SK-N-SH (cell line): ENCODE measurements at places on chromosomes 6 and 20. TPM values are rescaled to one million over a fixed set of nuclear protein-coding genes. Genes with fewer than 3 reads are reported as not detected.

MUC21 gene
- not detected in 2 replicates for polyA plus RNA-seq

GRCh38 chr6:49982046-49982445 is 12.6 kb upstream of the DEFB113 start:
- no peak for DNase-seq

MAN1A1 gene
- polyA plus RNA-seq: 28.0 and 32.4 TPM in 2 replicates

DNA sequence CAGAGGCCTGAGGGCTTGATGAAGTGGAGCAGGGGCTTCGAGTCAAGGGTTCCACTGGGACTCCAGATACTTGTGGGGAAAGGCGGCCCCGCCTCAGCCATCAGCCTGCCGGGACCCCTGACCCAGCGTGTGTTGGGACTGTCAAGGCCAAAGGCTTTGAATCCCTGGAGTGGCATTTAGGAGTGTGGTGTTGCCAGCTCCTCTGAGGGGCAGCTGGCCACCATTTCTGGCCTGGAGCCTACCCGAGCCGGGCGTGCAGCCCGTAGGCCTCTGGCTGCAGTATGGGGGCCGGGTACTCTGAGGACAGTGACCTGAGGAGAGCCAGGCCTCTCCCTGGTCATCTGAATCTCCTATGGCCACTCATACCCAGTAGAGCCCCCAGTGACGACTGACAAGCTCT is 40.0 kb downstream of the RRBP1 start:
- no peak for DNase-seq

GPX5 gene
- not detected in 2 replicates for polyA plus RNA-seq

TRAM2 gene
- 26.4 and 36.0 TPM in 2 replicates for polyA plus RNA-seq

DNA sequence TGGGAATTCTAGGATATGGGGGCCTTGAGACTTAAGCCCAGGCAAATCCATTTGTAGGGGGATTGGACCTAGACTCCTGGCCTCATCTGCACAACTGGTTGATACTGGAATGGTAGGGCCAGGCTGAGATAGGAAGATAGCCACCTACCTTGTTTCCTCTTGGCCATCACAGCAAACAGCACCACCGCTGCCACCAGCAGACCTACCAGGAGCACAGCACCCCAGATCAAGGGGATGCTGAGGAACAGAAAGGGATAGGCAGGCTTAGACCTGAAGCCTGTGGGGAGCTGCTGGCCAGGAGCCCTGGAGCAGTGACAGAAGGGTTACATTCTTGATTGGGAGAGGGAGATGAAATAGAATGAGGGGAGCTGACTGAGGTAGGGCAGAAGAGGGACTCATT is 3.5 kb downstream of the TREML1 start:
- DNase-seq: no peak

DNA sequence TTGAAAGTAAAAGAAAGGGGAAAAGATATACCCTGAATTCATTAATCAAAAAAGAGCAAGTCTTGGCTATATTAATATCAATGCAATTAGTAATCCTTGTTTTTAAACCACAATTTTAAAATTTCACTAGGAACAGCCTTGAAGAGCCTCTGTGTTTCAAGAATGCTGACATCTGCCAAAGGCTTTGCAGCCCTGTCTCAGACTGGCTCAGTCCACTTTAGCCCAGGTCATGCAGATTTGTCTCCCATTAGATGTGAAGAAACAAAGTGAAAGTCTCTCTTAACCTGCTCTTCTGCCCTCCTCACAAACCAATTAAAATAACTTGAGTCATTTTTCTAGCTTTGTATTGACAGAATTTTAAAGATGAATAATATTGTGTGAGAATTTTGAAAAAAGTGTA is 102.7 kb upstream of the CARMIL1 start:
- DNase-seq: no peak

BMP7 gene
- 0.10 TPM in 1 of 2 replicates, not detected in the other for polyA plus RNA-seq

COL9A3 gene
- polyA plus RNA-seq: 1.3 and 2.5 TPM in 2 replicates

GRCh38 chr20:58984691-58985090 is 3.6 kb downstream of the NELFCD start:
- no peak for DNase-seq

CD40 gene
- polyA plus RNA-seq: not detected in 2 replicates

RSPO4 gene
- 0.03 TPM in 1 of 2 replicates, not detected in the other for polyA plus RNA-seq

- no peak for DNase-seq
Observed at GRCh38 chr6:112087916-112088315, 525 bp downstream of the FAM229B start.

DNA sequence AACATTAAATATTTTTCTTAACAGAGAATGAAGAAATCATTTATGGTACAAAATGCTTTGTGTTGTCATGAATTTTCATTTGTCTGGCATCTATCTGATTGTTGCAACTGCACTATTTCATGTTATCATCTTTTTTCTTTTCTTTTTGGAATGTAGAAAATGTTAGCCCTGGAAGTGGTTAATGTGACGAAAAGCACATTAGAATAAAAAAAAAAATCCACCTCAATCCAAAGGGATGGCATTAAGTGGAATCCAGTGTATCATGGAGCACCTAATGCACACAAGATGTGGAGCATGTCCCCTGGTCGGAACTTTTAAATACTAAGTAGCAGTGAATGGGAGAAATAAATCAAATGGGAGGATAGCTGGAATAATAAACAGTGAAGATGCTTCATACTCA is 172.9 kb upstream of the MCHR2 start:
- no peak for DNase-seq

GRCh38 chr20:5095931-5096330 is 23.8 kb downstream of the PCNA start:
- DNase-seq: no peak

ACSS1 gene
- polyA plus RNA-seq: 1.3 and 2.0 TPM in 2 replicates

RBM24 gene
- polyA plus RNA-seq: 0.19 and 0.20 TPM in 2 replicates

GRCh38 chr6:111551521-111552231 is 54.0 kb downstream of the TRAF3IP2 start:
- no peak for DNase-seq

NNAT gene
- 6.7 and 11.3 TPM in 2 replicates for polyA plus RNA-seq

- DNase-seq: no peak
Observed at GRCh38 chr6:63459814-63460213, 112.5 kb upstream of the LOC128125822 start.

PHACTR3 gene
- 0.10 and 0.18 TPM in 2 replicates for polyA plus RNA-seq

SEMG1 gene
- polyA plus RNA-seq: not detected in 2 replicates

DNA sequence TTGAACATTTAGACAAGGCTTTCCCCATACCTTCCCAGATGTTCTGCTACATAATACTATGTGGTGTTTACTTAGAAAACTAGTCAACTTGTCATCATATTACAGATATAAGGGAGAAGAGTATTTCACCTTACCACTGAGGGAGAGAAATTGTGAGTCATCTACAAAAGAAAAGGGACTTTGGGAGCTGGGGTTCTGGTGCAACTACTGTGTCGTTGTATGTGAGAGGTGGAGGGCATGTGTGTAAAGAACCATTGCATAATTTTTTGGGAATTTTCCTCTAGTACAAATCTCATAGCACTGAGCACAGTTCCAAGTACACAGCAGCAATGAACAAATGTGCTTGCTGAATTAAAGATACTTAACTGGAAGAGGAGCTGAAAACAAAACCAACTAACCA is 665.6 kb downstream of the DHX35 start:
- no peak for DNase-seq

GRCh38 chr6:3001773-3002293 is 2.1 kb downstream of the NQO2 start:
- DNase-seq: no peak

FOXS1 gene
- 0.73 and 0.99 TPM in 2 replicates for polyA plus RNA-seq

ZNF512B gene
- 10.4 and 11.8 TPM in 2 replicates for polyA plus RNA-seq

GRCh38 chr6:99641270-99641669 is 34.6 kb downstream of the PRDM13 start:
- no peak for DNase-seq
